ENCODE measurements at places on chromosomes 6 and 20.

GRCh38 chr6:134196568-134197193, 121.2 kb downstream of the SGK1 start:
- no peak for DNase-seq

GRCh38 chr20:34397096-34397495, 34.0 kb downstream of the ITCH start:
- no peak for DNase-seq

DNA sequence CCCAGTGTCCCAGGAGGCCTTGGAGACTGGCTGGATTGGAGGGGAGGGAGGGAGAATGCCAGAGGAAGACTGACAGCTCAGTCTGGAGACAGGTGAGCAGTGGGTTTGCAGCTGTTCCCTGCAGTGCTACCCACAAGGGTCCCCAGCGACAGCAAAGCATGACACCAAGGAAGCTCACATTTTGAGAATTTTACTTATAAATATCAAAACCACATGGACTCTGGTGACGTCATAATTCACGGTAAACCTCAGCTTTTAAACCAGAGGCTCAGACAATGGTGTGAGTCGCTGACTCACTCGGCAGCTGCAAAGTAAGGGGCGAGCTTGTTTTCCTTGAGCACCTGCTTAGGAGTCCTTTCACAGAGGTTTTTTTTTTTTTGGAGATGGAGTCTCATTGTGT, 65.2 kb downstream of the THBS2 start:
- no peak for DNase-seq

DNA sequence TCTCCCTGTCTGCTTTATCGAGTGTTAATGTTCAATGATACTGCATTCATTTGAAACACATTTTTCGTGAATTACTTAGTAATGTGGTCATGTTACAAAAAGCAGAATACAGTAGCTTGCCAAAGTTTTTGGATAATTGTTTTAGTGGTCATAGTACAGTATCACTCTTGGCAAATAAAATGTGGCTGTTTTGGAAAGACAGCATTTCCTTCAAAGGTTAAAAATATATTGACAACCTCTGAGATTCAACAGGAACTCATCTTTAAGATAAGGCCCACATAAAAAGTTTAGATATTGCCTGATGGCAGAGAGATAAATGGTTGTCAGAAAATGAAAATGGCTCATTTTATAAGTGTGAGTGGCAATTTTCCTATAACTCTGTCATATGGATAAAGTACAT, 297.7 kb upstream of the MAN1A1 start:
- DNase-seq, result no peak

DNA sequence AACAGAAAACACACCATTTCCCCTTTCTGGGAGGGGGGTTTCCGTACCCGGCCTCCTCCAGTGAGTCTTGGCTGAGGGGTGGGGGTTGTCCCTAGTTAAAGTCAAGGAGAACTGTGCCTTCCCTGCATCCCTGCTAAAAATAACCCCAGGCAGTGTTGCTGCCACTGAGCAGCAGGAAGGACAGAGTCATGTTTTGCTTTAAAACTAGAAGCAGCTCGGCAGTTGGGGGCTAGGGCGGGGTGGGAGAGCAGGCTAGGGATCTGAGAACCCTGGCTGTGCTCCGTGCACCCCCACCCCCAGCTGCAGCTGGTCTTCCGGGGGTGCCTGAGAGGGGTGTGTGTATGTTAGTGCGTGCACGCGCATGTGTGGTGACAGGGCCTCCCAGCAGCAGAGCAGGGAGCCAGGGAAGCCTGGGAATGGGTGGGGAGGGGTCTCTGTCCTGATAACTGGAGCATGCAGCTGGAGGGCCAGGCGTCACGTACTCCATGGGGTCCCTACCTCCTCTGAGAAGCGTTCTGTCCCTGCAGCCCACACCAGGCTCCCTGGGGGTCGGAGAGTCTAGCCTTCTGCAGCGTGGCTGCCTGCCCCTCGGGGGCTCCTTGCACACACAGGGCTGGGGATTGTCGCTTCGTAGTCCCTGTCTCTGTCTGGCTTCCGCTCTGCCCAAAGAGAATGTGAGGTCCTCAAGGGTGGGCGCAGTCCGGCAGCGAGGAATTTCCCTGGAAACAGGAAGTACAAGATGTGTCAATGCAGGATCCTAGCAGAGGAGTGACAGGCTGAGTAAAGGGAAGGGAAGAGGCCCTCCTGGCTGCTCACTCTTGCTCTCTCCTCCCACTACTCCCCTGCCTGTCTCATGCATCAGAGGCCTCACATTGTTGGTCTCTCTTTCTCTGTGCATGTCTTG, 16.8 kb upstream of the ARMC12 start:
- no peak for DNase-seq

GRCh38 chr6:56450882-56451739, 191.6 kb downstream of the DST start:
- DNase-seq, result no peak

- DNase-seq, result no peak
Measured at GRCh38 chr6:73250016-73250415, 13.0 kb downstream of the KHDC1 start.

DNA sequence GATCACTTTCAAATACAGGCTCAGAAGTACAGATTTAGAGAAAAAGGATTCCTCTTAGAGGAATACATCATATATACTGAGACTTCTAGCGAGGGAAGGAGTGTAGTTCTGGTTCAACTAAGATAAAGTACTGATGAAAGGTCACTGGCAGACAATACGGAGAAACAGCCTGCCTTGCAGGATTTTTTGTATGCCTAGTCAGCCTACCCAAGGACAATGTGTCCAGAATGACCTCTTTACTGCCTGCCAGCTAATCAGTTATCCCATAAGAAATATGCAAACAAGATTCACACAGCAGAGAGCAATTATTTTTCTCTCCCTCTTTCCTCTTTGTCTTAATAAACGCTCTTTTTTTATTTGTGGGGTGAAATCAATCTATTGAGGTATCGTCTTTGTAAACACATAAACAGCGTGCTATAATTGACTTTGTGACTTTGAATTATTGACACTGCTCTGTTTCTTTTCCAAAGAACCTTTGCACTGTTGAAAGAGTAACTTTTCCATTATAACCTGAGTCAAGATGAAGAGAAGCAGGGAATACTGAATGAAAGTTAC, 1.4 kb upstream of the TSPYL4 start:
- no peak for DNase-seq

All from D721Med (cell line).